Left renal pelvis (tissue), 4 donors: ENCODE measurements at places on chromosomes 3 and 15. TPM values are rescaled to one million over a fixed set of nuclear protein-coding genes. Genes with fewer than 3 reads are reported as not detected.

DNA sequence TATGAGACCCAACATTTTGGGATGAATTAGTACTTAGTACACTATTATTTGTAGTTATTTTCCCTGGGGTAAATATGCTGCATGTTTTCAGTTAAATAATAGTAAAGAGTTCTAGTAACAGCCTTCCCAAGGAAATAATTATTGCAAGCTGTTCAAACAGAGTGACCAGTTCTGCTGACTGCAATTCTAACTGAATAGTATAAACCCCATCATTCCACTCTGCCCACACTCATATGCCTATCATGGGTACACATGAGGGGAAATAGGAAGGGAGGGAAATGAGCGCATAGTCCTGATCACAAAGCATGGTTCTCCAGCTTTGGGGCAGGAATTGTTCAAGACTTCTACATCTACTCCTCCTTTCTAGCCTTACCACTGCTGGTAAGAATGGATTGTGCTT lies 18.7 kb downstream of the UQCC5 start:
- no peak for DNase-seq

DNA sequence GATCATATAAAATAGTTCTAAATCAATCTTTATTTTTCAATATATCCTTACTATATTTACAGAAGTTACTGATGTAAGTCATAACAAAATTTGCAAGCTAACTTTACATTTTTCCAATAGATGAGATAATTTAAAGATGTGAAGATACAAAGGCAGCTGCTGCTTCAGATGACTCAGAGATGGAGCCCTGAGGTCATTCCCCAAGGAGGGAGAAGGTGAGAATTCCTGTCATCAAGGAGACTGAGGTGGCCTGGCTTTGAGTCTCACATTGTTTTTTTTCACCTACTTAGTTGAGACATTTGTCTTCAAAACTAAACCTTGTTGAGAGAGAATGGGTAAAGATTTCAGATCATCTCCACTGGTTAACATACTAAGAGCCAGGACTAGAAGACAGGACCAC lies 3.9 kb upstream of the SAMD7 start:
- no peak for DNase-seq

- DNase-seq = no peak
These were observed 649 bp upstream of the PIK3CB start for GRCh38 chr3:138835397-138835757.

The SERPINI1 gene
- 1,047 TPM for polyA plus RNA-seq

The ASTE1 gene
- polyA plus RNA-seq = 14.2 TPM

The USP13 gene
- polyA plus RNA-seq = 12.1 TPM

The CIDEC gene
- polyA plus RNA-seq = not detected
